Left ventricle myocardium inferior (tissue), 1 donor: ENCODE measurements at places on chromosomes 1 and 21. TPM values are rescaled to one million over a fixed set of nuclear protein-coding genes. Genes with fewer than 3 reads are reported as not detected.
A peak's percentile ranks its signal among the peaks of the same experiment; 100 is the strongest.

DNA sequence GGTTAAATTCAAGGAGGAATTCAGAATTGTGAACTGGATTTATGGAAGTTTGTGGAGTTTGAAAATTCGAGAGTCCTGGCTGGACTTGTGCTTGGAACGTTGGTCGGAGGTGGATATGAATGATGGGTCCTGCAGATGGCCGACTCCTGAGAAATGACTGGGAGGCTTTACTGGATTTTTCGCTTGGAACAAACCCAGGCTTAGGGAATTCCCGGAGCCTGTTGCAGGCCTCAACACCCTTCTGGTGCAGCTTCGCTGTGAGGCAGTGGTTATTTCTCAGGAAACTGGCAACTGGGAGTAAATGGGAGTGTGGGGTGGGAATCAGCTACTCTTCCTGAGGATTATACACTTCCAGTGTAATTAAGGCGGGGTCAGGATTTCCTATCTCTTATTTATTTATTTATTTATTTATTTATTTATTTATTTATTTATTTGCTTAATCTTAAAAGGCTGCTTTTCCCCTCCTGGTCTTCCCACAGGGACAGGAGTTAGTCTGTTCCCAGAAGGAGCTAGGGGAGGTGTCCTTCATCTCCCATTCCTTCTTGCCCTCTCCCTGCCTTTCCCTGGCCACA lies 21.1 kb downstream of the MAPKAPK2 start:
- no peaks in the 10 kb centered on the region for H3K27me3 ChIP-seq
- H3K4me3 ChIP-seq: peak overlapping the region; percentile 36
- no peaks in the 10 kb centered on the region for H3K36me3 ChIP-seq
- H3K4me1 ChIP-seq: peaks cover 100% of the 10 kb centered on the region
- H3K27ac ChIP-seq: peak overlapping the region; percentile 83

GRCh38 chr1:172727956-172728603 lies 69.2 kb downstream of the FASLG start:
- no peak overlapping the region for H3K27ac ChIP-seq
- DNase-seq: no peak
- no peaks in the 10 kb centered on the region for H3K4me1 ChIP-seq
- H3K27me3 ChIP-seq: no peaks in the 10 kb centered on the region

SLC35A3 gene
- 7.7 TPM for total RNA-seq

- no peaks in the 10 kb centered on the region for H3K36me3 ChIP-seq
- no peak overlapping the region for H3K27ac ChIP-seq
- no peaks in the 10 kb centered on the region for H3K27me3 ChIP-seq
- H3K4me1 ChIP-seq: peaks cover 28% of the 10 kb centered on the region
- peak overlapping the region; percentile 18 for H3K4me3 ChIP-seq
Observed at GRCh38 chr1:201614262-201615015, 75.5 kb downstream of the NAV1 start.

DNA sequence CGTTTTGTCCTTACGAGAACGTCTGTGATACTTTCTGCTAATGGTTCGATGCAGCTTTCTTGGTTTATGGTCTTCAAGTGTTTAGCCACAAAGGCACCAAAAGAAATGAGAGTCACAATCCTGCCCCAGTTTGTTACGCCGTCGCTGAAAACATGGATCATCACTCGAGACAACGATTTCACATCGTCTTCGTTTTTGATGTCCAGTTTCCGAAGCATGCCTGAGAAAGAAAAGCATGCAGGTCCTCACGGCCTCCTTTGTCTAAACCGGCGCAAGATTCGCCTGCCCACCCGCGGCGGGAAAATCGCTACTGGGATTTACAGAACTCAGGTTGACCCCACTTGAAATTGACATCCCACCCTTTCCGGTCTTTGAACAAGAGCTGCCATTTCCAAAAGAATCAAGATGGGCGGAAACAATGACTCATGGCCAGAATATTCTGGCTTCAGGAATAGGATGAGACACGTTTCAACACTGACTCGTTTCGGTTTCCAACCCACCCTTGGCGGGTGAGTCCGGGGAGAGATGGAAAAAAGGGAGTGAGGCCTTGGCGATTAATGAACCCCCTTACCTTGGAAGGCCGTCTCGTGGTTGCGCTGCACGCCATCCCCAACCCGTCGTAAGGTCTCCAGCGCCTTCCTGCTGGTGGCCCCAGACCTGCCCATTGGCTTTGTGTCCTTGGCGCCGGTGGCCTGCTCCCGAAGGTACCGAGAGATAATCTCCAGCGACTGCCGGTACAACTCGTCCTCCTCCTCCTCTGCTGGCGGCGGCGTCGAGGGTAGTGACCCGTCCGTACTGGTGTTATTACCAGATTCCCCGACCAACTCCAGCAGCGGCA lies 919 bp downstream of the MCL1 start:
- H3K27me3 ChIP-seq: no peaks in the 10 kb centered on the region
- peaks cover 64% of the 10 kb centered on the region for H3K4me1 ChIP-seq
- H3K27ac ChIP-seq: peak overlapping the region; percentile 96
- peak overlapping the region; percentile 81 for H3K4me3 ChIP-seq

DNA sequence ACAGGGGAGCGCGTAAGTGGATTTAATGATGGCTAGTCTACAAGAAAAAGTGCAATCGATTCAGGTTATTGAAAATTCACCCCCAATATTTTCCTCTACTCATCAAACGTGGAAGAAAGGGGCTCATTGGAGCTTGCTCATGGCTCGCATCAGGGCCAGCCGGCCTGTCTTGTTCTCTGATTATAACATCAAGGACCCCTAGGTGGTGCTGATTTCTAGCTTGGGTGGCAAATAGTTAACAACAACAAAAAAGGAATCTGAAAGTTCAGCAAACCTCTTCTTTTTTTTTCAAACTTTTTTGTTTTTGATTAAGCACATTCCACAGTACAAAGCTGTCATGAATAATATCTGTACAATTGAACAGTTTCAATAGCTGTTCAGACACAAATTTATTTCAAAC lies 35.8 kb upstream of the SOD1 start:
- no peaks in the 10 kb centered on the region for H3K4me1 ChIP-seq
- no peak overlapping the region for H3K4me3 ChIP-seq
- no peaks in the 10 kb centered on the region for H3K36me3 ChIP-seq
- H3K27me3 ChIP-seq: no peaks in the 10 kb centered on the region
- no peak overlapping the region for H3K27ac ChIP-seq

GRCh38 chr1:186848509-186849130 lies 19.9 kb downstream of the PLA2G4A start:
- no peaks in the 10 kb centered on the region for H3K4me1 ChIP-seq
- no peak for DNase-seq
- H3K4me3 ChIP-seq: no peak overlapping the region
- H3K36me3 ChIP-seq: no peaks in the 10 kb centered on the region
- peak overlapping the region; percentile 17 for H3K27ac ChIP-seq

DNA sequence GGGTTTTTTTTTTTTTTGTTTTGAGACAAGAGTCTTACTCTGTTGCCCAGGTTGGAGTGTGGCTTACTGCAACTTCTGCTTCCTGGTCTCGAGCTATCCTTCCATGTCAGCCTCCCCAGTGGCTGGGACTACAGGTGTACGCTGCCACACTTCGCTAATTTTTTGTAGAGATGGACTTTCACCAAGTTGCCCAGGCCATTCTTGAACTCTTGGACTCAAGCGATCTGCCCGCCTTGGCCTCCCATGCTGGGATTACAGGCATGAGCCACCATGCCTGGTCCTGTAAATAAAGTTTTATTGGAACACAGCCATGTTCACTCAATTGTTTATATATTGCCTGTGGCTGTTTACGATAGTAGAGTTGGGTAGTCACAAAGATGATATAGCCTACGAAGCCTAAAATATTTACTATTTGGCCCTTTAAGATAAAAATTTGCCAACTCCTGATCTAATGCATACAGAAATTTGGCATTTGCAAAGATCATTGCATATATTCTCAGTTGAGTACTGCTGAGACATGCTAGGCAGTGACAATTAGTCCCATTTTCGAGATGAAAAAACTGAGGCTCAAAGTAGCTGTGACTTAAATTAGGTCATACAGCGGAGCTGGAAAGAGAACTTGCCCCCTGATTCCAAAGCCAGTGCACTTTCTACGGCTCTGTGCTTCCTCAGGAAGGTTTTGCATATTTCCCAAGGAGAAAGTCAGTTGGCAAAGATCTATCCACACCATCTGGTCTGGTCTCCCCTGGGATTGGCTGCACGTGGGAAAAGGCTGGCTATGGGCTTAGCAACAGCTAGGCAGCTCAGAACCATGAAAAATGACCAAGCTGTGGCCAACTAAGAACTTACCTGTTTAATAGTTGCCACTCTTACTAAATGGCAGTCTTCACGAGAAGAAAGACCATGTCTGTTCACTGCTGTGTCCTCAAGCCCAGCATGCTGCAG lies 19.4 kb downstream of the MECR start:
- no peaks in the 10 kb centered on the region for H3K27me3 ChIP-seq
- peaks cover 15% of the 10 kb centered on the region for H3K4me1 ChIP-seq
- no peak for DNase-seq

- no peaks in the 10 kb centered on the region for H3K4me1 ChIP-seq
- no peak overlapping the region for H3K4me3 ChIP-seq
- H3K36me3 ChIP-seq: no peaks in the 10 kb centered on the region
Observed at GRCh38 chr1:161076410-161076809, 6.7 kb upstream of the ARHGAP30 start.

DNA sequence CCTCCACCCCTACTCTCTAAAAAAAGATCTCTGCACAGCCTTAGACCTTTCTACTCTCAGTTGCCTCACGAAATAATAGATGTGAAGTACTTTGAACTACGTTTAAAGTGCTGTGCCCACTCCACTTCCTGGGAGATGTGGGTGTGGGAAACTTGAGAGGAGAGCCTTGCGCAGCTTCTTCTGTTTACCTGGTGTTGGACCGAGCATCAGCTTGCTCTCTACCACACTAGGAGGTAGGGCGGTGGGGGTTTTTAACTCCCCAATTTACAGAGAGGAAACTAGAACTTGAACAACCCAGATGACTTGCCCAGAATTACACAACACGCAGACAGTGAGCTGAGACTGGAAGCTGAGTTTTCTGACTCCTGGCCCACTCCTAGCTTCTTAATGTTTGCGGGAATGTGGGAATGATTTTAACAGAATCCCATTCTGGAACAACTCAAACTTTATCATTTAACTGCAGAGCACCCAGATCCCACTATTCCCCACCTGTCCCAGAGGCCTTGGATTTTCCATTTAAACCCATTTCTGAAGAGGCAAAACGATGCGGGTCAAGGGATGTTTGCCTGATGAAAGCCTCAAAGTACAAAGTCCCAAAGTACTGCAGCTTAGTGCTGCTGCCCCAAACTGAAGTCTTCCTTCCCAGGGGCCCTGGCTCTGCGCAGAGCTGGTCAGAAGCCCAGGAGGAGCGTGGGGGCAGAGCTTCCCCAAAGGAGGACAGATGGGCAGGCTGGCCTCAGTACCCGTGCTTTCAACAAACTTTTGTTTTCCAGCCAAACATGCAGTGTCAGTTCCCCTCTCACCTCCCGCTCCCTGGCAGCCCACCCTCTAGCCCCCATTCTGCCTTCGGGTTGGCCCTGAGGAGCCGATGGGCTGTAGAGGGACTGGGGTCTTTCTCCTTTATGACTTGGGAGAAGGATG lies 19.0 kb downstream of the BTG2 start:
- H3K27ac ChIP-seq: peak overlapping the region; percentile 95
- no peaks in the 10 kb centered on the region for H3K27me3 ChIP-seq
- H3K4me3 ChIP-seq: no peak overlapping the region
- H3K4me1 ChIP-seq: peaks cover 86% of the 10 kb centered on the region
- no peak for DNase-seq

ETNK2 gene
- 4.4 TPM for total RNA-seq

IFNGR2 gene
- total RNA-seq: 34.6 TPM

- peaks cover 13% of the 10 kb centered on the region for H3K4me1 ChIP-seq
- H3K36me3 ChIP-seq: no peaks in the 10 kb centered on the region
- no peak for DNase-seq
- no peak overlapping the region for H3K27ac ChIP-seq
Observed at GRCh38 chr1:171166361-171166760, 18.7 kb upstream of the FMO2 start.

DNA sequence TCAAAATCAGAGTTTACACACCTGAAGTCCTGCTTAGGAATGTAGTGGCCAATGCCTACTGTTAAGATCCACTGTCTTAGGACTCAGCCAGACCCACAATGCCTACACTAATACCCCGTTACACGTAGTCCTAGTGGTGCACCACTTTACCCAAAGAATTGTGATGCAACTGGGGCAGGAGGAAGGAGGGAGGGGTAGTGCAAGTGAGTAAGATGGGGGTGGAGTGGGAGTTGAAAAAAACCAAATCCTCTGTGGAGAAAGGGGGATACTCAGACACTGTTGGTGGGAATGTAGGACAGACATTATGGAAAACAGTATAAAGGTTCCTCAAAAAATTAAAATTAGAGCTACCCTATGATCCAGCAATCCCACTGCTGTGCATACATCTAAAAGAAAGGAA lies 19.5 kb downstream of the GLIS1 start:
- H3K27me3 ChIP-seq: peaks cover 63% of the 10 kb centered on the region
- H3K4me1 ChIP-seq: no peaks in the 10 kb centered on the region
- no peak overlapping the region for H3K27ac ChIP-seq

LDLRAP1 gene
- total RNA-seq: 14.4 TPM

KCNK1 gene
- 25.2 TPM for total RNA-seq

CCDC190 gene
- 0.80 TPM for total RNA-seq

DNA sequence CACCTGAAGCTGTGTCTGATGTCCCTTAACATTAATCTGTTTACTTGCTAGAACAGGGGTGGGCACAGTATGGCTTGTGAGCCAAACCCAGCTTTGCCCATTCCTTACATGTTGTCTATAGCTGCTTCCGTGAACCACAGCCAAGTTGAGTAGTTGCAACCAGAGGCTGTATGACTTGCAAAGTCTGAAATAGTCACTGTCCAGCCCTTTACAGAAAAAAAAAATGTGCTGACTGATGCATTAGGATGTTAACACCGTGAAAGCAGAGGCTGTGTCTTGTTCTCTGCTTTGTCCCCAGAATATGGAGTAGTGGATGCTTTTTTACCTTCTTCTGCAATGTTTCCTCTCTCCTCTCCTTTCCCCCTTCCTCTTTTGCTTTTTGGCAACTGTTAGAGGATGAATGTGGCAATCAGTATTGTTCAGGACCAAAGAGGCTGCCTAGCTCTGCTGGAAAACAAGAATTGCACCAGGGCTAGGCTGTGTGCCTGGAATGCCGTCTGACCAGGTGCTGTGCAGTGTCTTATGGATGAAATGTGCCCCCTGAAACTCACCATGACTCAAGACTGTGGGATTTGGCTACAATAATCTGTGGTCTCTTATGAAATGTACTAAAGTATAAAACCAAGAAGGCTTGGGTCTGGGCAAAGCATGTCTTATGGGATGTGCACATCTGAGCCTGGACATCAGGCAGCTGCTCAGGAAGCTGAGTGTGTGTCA lies 79.6 kb upstream of the GCLM start:
- no peaks in the 10 kb centered on the region for H3K4me1 ChIP-seq
- H3K36me3 ChIP-seq: no peaks in the 10 kb centered on the region
- no peak for DNase-seq
- no peak overlapping the region for H3K4me3 ChIP-seq
- no peak overlapping the region for H3K27ac ChIP-seq
- H3K27me3 ChIP-seq: peaks cover 23% of the 10 kb centered on the region

FAM78B gene
- 4.5 TPM for total RNA-seq

- H3K27ac ChIP-seq: no peak overlapping the region
- no peak overlapping the region for H3K4me3 ChIP-seq
- no peaks in the 10 kb centered on the region for H3K4me1 ChIP-seq
- H3K36me3 ChIP-seq: no peaks in the 10 kb centered on the region
- H3K27me3 ChIP-seq: peaks cover 7% of the 10 kb centered on the region
- DNase-seq: no peak
Observed at GRCh38 chr21:29818383-29818921, 121.3 kb downstream of the GRIK1 start.

VWA5B1 gene
- total RNA-seq: 0.16 TPM
